ENCODE measurements at places on chromosomes 1 and 21.

- DNase-seq: no peak
These were observed 1.4 kb upstream of the SHISA4 start for GRCh38 chr1:201887116-201887866.

DNA sequence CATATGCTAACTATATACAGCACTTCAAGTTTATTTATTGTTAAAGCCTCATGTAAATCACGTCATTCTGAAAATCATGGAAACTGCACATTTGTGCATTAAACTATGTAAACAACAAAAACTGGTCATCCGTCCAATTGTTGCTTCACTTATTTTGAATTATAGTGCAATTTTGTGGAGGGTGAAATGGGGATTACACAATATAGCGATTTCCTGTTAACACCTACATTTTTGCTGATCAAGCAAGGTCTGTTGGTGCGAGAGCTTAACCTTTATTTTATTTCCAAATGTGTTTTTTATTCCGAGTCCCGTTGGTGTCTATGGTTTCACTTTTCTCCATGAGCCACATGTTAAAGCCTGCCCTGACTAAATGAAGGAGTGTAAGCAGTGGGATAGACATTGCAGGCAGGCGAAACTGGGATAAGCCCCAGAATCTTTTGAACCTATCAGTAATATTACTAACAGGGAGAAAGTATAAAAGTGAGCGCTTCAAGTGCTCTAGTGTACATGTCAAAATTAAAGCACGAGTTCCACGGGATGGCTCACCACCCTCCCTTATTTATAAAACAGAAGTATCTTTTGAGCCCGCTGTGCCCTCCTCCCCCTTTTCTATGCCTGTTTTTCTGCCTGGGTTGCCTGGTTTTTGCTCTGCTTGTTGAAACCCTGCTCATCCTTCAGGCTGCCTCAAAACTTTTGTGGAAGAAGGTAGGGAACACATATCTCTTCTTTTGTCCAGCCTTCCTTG, 120.7 kb downstream of the NFIA start:
- DNase-seq: no peak

DNA sequence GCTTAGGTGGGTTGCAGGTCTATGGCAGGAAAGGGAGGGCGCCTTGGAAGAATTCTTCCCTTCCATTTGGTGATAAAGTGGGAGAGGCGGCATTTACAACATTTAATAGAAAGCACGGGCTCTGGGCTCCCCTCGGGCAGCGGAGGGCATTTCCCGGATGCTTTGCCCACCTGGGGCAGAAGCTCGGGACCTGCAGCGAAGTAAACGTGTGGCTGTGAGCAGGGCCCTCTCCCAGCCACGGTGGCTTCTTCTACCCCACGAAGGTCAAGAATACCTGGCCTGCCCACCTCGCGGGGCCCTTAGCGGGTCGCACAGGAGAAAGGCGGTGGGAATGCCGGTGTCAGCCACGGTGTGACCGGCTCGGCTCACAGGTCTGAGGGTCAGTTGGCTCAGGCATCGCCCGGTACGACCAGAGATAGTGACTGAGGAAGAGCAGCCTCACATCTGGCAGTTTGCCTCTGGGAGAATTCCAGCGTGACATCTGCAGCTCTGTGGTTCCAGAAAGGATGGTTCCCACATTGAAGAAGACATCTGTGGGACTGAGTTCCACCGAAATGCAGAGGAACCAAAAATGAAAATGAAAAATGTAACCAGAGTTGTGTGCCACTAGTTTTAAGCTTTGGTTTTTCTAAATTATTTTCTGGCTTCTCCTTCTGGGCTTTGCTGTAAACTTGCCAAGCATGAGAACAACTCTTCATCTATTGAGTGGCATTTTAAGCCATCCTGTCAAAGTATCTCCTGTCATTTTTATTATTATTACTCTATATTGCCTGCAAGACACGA, 720 bp upstream of the F3 start:
- peak; percentile 62 for DNase-seq

DNA sequence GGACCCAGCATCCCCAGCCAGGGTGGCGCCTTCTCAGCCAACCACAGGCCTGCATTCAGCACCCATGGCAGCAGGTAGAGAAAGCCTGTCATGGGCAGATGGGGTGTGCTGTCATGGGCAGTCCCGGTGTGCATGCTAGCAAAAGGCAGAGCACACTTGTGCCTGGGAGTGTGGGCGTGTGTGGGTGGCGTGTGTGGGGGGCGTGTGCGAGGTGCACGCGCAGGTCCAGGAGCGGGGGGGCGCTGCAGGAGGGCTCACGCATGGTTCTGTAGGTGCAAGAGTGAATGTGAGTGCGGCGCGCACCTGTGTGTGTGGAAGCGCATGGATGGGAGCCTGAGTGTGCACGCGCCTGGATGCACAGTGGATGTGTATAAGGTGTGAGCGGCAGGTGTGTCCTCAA, 137.2 kb downstream of the CASZ1 start:
- no peak for DNase-seq

DNA sequence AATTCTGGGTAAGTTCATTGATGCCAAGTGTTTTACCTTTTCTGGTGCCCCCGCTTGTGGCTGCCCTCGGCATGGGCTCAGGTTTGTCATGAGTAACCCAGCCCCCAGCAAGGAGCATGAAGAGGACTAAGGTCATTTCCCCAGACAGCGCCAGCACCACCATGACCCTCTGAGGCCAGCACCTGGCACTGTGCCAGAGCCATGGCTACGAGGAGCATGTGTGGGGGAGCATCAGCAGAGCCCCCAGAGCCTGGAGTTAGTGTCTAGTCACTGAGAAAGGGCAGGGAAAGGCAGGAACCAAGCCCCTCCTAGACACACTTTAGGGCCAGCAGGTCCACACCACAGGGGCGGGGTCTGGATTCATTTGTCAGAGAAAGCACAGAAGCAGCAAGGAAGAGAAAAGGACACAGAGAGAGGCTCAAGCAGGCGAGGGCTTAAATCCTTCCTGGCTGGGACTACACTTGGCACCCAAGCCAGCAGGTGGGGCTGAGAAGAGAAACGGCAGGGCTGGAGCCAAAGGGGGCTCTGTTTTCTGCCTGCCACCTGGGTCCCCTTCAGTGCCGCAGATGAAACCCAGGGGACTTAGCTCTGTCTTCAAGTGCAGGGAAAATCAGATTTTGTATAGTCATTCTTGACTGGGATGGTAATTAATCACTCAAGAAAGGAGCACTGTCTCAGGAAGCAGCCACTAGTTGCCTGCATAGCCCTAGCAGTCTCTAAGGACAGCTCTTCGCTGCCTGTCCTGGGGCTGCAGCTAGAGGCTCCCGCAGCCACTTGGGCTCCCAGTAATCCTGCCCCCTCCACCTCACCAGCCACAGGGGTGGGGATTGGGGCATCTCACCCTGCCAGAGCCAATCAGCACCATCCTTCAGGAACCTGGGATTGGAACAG, 79.6 kb upstream of the ZC3H12A start:
- peak; percentile 45 for DNase-seq

GRCh38 chr1:147676311-147677085, 6.2 kb upstream of the ACP6 start:
- no peak for DNase-seq

GRCh38 chr1:172581779-172582178, 48.8 kb downstream of the SUCO start:
- DNase-seq: no peak

DNA sequence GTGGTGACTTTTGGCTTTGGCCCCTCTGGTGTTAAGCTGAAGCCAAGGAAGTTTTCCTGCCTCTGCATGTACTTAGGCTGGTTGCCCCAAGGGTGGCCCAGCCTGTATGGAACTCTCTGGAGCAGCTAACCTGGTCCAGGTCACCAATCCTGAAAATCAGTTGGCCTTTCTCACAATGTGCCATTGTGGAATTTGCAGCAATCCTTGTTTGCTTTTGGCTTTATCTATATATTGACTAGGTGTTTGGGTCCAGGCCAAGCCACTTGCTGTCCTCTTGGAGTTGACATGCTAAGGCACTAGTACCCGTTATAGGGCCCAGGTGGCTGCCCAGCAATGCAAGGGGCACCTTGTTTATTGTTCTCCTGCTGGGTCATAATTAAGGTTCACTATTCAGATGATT, 124.6 kb downstream of the CAMTA1 start:
- DNase-seq: no peak

DNA sequence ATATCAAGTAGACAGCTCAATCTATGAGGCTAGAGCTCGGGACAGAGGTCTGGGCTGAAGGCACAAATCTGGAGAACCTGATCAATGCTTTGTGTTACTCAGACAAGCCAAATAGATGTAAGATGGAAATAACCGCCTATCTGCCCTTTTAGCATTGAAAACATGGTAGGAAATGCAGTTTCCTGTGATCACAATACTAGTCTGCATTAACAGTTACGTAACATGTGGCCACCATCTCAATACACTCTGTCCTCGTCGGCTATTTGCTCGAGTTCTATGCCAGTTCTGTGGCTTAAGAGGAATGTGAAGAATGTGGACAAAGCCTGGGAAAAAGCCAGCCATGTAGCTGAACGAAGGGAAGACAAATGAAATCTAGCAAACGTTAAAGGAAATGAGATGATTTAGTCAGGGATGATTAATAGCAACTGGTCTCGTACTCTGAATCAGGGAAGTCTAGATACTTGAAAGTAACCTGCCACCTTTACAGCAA, 73.3 kb downstream of the HSF2BP start:
- DNase-seq: no peak

- DNase-seq: no peak
These were observed 133.3 kb downstream of the XPR1 start for GRCh38 chr1:180765151-180765550.

DNA sequence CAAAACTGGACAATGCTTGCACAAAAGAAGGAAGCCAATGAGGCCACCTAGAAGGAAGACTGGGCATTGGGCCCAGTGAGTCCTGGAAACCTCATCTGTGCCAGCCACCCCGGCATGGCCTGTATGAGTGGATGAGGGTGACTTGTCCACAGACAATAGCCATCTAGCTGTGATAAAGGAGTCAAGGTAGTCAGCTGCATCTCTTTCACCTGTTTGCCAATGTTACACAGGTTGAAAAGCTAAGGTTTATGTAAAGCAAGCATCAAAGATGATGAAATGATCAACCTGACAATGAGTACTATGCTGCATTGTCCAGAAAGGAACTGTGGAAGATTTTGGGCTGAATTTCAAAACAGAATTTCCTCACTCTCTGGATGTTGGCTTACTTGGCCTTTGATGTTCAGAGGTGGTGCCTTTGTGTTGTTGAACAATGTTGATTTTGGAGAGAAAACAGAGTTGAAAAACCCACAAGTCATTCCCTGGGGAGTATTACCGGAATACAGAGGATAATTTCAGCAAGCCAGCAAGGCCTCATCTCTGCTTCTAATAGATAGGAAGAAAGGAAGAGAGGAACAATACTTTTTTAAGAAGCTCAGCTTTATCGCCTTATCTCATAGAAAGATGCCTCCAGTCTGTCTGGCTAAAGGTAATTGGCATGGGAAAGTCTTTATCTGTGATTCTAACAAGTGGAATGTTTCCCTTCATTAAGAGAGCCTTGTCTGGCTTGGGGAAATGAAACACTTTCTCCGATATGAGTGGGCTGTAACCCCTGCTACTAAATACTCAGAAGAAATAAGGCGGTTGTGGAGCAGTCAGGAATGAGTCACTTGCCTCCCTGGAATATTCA, 11.4 kb upstream of the SELE start:
- DNase-seq: no peak

GRCh38 chr1:226702318-226702956, 36.6 kb downstream of the ITPKB start:
- DNase-seq: no peak
